CD4-positive, alpha-beta T cell (primary cell): ENCODE measurements at places on chromosomes 2 and 18. TPM values are rescaled to one million over a fixed set of nuclear protein-coding genes. Genes with fewer than 3 reads are reported as not detected.

The DSC1 gene
- total RNA-seq, result 1.6 TPM

The ZAP70 gene
- total RNA-seq, result 440 TPM

The MERTK gene
- total RNA-seq, result 0.19 TPM

The VAMP8 gene
- 32.3 TPM for total RNA-seq

The CBLN2 gene
- not detected for total RNA-seq

The BOLL gene
- not detected for total RNA-seq

The PLCD4 gene
- 0.25 TPM for total RNA-seq

The ANKRD29 gene
- total RNA-seq, result 0.58 TPM

The DUSP11 gene
- 57.1 TPM for total RNA-seq

The EGR4 gene
- 0.17 TPM for total RNA-seq

The SPP2 gene
- not detected for total RNA-seq

The B3GNT2 gene
- total RNA-seq, result 47.7 TPM

The TRIM54 gene
- not detected for total RNA-seq

The UGT1A6 gene
- total RNA-seq, result not detected

The OTOF gene
- 0.75 TPM for total RNA-seq

The DUSP19 gene
- 0.14 TPM for total RNA-seq

The COLEC11 gene
- total RNA-seq, result 0.47 TPM

The CCDC85A gene
- total RNA-seq, result not detected

The UGT1A9 gene
- not detected for total RNA-seq

The PSMA8 gene
- total RNA-seq, result 0.27 TPM

The SFT2D3 gene
- total RNA-seq, result 8.5 TPM

The RESP18 gene
- total RNA-seq, result not detected

The SP5 gene
- not detected for total RNA-seq

The ST6GAL2 gene
- not detected for total RNA-seq

The HDAC4 gene
- 49.2 TPM for total RNA-seq

The HSBP1L1 gene
- 42.7 TPM for total RNA-seq

The TRABD2A gene
- total RNA-seq, result 166 TPM

The REG1B gene
- total RNA-seq, result not detected

The NRP2 gene
- not detected for total RNA-seq

The DSC3 gene
- total RNA-seq, result not detected

The SULT1C2 gene
- total RNA-seq, result not detected

The NEMP2 gene
- 11.6 TPM for total RNA-seq

The ZNF521 gene
- not detected for total RNA-seq

The CLHC1 gene
- total RNA-seq, result 4.4 TPM

The EVX2 gene
- not detected for total RNA-seq

The PRKAG3 gene
- not detected for total RNA-seq

The ZSWIM2 gene
- total RNA-seq, result not detected
